M059J (cell line): ENCODE measurements at places on chromosomes 1 and 21.

GRCh38 chr1:88727205-88727604 is 43.1 kb downstream of the PKN2 start:
- no peak for DNase-seq

DNA sequence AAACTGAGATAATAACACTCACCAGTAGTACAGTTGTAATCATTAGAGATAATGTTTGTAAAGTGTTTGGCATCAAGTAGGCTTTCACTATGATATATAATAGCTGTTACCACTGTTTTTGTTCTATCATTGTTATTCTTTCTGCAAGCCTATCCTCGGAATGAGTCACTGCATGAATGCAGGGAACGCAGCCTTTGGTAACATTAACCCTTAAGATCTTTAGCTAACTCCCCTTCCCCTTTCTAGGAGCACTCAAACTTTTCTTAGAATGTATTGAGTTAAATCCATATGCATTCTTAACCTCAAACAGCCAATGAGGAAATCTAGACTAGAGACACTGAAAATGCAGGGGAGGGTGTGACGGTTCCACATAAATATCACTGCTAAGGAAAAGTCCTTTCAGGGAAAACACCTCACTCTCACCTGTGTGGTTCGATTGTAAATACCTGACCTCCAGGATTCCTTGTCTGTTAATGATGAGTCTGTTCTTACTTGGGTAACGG is 467.3 kb downstream of the SETD4 start:
- peak; percentile 65 for DNase-seq

DNA sequence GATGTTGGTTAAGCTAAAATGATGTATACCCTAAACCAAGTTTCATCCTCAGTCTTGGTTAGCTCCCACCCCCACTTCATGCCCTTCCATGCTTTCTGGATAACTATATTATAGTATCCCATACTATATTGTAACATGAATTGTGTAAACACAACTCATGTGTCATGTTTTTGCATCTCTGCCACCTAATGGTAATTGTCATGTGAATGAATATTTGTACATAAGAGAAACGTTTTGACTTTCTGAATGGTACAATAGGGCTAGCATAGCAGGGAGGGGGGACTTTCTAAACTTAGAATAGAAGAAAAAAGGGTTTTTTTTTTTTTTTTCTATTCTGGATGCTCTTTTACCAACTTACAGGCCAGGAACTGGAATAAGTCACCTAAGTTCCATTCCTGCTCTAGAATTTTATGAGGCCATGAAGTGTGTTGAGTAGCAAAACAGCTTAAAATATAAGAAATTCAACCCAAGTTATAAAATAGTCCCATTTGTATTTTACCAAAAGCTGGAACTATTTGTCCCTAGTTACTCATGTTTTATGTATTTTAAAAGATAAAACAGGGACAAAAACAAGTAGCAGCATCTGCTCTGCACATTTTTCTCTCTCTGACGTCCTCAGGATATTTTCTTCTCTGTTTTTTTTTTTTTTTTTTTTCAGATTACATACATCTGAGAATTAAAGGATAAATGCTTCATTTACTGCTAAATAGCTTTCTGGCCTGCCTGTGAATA is 77.4 kb downstream of the HLX start:
- DNase-seq, result no peak

DNA sequence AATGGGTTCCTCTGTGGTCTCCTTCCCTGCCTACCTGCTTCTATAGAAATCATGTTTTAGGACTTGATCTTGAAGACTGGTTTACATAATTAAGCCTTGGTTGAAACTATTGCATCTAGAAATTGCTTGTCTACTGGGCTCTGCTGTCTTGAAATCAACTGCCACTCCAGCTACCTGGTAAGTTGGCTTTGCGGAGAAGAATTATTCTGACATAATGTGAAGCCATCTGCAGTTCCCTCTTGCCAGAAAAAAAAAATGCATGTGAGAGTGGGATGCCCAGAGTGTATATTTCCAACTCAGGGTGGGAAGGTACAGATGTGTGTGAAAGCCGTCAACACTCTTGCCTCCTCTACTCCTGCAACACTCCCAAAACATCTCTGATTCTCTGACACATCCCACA is 27.2 kb downstream of the C8B start:
- DNase-seq, result no peak

DNA sequence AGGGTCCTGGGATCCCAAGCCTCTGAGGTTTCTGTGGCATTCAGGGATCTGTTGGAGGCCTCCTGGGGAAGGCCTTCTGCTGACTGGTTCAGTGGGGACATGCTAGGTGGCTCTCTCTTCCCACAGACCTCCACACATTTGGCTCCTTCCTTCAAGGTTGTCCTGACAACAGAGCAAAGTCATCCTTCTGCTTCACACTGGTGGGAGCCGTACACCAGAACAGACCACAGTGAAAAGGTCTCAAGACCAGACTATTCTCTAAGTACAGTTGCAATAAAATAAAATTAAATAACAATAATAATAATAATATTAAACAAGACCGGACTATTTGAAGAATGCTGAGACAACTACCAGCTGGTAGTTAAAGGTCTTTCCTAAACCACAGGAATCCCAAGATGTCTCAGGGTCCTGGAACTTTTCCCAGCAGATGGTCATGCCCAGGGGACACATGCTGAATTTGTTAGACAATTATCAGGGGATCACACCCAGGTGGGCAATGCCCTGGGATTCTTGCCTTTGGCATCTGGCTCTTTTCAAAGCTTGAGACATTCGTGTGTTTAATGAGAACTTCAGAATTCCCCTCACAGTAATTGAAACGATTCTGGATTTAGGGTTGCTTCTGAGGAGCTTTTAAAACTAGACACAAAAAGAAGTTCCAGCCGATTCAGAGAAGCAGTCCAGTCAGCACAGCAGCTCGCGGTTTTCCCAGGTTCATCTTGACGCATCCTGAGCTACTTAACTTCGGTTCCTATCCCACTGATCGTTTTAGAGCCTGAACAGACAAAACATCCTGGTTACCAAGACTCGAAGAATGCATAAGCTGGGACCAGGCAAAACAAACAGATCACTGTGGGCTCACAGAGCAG is 22.9 kb downstream of the HTR1D start:
- DNase-seq, result peak; percentile 99

GRCh38 chr1:41492341-41492848 is 7.9 kb upstream of the EDN2 start:
- DNase-seq, result no peak

GRCh38 chr21:27739187-27739586 is 772.3 kb upstream of the ADAMTS5 start:
- DNase-seq, result no peak

GRCh38 chr1:161180639-161181038 is 3.3 kb upstream of the B4GALT3 start:
- peak; percentile 42 for DNase-seq

DNA sequence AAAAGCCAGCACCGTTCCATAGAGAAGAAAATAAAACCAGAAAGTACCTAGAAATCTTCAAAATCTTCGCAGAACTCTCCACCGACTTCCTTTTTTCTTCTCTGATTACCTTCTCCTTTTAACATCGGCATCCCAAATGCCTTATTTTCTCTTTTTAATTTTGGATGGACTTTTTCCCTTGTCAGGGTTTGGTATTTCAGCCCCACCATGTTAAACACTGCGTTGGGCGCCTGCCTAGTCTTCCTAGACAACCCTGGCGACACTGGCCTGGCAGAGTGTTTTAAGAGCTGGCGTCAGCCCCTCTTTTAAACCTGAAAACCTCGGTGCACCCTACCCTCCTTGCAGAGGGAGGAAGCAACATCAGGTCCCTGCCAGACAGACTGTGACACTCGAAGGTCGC is 66.0 kb upstream of the EFHD2 start:
- DNase-seq, result peak; percentile 75

GRCh38 chr1:239218301-239218700 is 168.1 kb upstream of the CHRM3 start:
- DNase-seq, result peak; percentile 38
